Stimulated activated CD4-positive, alpha-beta T cell treated with anti-CD3 and anti-CD28 coated beads, TNF-alpha, amount 100 ng/mL, for 24 hours (primary cell): ENCODE measurements at places on chromosomes 4 and X.

DNA sequence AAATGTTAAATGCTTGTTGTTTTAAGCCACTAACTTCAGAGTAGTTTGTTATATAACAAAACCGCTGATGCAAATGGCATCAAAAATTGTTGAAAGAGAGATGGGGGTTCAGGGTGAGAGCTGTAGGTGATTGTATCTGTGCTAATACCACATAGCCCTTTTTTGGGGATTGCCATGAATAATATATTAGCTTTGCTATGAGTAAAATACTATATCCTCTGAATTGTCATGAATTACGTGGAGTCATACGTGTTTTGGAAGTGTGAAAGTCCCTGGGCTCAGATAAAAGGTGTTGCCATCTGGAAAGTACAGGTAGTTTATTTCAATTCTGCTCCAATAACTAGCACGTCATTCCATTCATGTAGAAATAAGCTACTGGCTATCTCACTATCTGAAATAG lies 30.6 kb downstream of the DYNLT3 start:
- no peak for DNase-seq

- no peak for DNase-seq
Measured at GRCh38 chrX:39580043-39580442, 517.7 kb downstream of the BCOR start.

GRCh38 chrX:15245896-15246295 lies 24.0 kb downstream of the ASB9 start:
- DNase-seq, result no peak

- DNase-seq, result no peak
Measured at GRCh38 chr4:89640620-89641366, 196.2 kb downstream of the SNCA start.

- no peak for DNase-seq
Measured at GRCh38 chrX:119512146-119512800, 44.0 kb downstream of the SLC25A5 start.

DNA sequence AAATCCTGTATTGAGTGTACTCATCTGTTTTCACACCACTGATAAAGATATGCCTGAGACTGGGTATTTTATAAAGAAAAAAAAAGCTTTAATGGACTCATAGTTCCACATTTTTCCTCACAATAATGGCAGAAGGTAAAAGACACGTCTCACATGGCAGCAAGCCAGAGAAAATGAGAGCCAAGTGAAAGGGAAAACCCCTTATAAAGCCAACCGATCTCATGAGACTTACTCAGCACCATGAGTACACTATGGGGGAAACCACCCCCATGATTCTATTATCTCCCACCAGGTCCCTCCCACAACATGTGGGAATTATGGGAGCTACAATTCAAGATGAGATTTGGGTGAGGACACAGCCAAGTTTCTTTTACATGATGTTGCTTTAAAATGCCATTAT lies 171.9 kb downstream of the GALNTL6 start:
- no peak for DNase-seq

GRCh38 chr4:145716661-145717200 lies 36.8 kb downstream of the C4orf51 start:
- DNase-seq, result no peak

DNA sequence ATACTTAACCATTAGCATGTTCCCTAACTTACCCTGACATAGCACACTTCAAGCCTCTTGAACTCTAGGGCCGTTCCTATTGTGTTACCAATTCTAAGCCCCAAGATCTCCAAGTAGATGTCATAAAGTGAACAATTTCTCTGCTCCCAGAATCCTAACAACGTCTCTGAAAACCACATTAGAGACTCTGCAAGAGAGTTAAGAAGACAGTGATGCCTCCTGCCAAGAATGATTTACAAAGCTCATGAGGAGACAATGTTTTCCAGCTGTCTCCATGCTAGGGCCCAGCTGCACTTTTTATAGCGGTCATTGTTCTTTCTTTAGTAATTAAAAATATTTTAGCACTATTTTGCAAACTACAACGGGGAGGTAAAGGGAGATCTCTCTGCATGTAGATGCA lies 358.4 kb downstream of the PPP3CA start:
- no peak for DNase-seq

DNA sequence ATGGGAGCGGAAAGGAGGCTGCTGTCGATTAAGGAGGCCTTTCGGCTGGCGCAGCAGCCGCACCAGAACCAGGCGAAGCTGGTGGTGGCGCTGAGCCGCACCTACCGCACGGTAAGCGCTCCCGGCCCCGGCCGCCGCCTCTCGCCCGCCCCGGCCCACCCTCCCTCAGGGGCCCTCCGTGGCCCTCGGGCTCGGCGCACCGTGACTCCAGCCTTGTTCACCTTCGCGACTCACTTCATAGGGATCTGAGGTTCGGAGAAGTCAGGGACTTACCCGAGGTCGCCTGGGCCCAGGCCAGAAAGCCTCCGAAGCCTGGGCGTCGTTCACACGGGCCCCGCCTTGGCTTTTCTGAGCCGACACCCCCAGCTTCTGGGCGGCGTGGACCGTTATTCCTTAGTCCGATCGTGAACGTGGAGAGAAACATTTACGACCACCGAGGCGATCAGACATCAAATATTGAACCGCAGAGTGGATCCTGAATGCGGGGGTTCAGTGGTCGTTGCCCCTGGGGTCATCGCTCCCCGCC lies 362 bp downstream of the NCAPG start:
- DNase-seq, result no peak

DNA sequence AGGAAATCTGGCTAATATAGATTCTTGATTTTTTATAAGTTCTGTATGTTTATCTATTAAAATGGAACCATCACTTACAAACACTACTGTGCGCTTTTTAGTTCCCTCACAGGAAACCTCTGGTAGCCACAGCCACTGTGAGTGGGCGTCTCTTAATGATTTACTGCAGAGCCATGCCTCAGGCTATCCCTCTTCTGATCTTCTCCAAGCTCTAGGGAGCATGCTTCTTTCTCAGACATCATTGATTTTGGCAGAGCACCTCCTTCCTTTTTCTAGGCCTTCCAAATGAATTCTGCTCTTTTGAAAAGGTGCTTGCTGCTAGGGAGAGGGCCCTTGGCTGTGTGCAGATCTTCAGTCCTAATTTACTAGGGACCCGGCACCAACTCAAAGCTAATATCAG lies 61.1 kb upstream of the STS start:
- DNase-seq, result no peak

DNA sequence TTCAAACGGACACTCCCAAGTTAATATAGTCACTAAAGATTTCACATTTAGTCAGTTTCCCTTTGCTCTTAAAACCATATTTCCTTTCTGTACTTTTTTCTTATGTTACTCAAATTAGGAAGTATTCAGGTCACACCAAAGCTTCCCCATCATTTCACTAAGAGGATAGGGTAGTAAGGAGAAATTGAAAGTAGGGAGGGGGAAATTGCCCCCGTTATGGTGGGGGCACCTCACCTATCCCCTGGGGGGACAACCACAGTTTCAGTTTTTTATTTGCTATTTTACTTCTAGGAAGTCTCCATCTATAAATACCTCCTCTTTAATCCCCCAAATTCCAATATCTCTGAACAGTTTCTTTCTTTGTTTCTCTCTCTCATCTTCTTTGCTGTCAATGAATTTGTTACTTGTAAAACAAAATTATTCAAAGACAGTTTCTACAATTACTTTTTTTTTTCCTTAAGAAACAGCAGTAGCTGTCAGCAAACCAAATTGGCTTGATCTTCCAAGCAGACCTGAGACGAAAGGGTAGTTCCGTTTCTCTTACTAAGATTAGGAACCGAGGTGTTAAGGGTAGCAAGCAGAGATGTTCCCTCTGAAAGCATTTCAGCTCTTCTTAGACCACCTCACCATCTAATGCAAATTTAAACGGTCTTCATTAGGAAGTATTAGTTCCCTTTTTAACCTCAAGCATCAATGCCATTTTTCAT lies 160.2 kb upstream of the KLF3 start:
- DNase-seq, result no peak

- DNase-seq, result no peak
Measured at GRCh38 chr4:152044331-152045036, 283.7 kb upstream of the GATB start.

DNA sequence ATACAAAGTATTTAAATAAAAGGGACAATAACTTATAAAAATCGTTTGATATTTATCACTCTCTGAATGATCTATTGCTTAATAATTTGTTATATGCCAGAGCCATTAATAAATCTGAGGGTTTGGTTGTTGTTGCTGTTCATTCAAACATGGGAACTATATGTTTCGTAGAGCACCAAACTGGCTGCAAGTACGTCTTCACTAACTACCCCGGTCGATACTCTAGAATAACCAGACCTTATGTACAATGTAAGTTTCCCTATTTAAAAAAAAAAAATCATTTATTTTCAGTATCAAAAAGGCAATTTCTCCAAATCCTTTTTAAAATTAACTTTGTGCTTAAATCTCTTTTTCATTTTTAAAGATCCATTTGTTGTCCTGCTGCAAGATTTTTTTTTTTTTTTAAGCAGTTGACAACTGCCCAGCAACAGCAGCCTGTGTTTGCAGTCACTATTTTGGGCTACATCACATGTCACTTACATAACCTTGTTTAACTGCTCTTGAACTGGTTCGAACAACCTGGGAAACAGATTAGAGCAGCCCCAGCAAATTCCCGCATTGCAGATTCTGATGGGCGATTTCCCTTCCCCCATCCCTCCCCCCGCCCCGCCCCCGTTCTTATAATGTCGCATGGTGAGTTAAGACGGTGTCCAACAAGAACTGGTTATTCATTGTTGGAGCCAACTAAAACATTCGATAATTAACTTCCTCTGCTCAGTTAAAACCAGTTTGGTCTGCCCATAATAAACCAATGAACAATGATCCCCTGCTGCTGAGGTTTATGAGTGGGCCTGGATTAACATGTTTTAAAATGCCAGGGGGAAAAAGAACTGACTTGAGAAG lies 238.9 kb downstream of the NR3C2 start:
- DNase-seq, result no peak

- DNase-seq, result no peak
Measured at GRCh38 chr4:164700471-164700870, 53.5 kb upstream of the SMIM31 start.

DNA sequence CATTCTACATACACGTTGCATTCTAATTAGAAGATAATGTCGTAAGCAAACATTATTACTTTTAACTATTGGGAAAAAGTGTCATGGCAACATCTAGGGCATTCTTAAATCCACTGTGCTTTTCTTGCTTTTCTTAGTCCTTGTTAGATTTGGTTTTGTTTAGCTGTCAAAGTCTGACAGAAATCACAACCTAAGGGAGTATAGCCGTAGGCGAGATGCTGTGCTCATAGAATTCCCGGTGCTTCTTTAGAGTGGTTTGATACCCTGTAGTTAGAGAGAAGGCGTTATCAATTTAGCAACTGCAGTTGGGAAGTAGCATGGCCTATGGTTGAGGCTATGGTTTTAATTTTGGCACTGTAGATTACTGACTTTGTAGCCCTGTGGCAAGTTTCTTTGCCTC lies 45.7 kb downstream of the WWC2 start:
- no peak for DNase-seq

- no peak for DNase-seq
Measured at GRCh38 chr4:16418814-16419213, 192.5 kb upstream of the TAPT1 start.

- no peak for DNase-seq
Measured at GRCh38 chr4:182918791-182919302, 1.7 kb upstream of the DCTD start.

GRCh38 chr4:43864616-43865146 lies 583.9 kb downstream of the KCTD8 start:
- DNase-seq, result no peak

DNA sequence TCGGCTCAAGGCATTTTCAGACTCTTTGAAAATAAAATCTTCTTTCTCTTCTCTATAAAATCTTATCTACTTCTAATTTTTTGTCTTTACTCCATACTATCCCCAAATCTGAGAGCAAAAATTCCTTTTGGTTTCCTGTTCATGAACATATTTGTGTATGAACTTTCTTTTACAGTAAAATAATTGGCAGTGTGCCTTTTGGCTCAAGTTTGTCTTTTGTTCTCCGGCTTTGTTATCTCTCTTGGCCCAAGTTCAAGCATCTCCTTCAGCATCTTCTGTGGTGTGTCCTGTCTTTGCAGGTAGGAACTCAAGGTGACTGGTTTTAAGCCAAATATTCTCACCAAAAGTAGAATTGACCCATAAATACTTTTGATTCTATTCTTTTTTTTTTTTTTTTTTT lies 276.6 kb upstream of the FAT1 start:
- no peak for DNase-seq

- no peak for DNase-seq
Measured at GRCh38 chr4:175469514-175469913, 342.6 kb downstream of the GPM6A start.

- DNase-seq, result no peak
Measured at GRCh38 chr4:146674829-146675570, 36.3 kb downstream of the POU4F2 start.

DNA sequence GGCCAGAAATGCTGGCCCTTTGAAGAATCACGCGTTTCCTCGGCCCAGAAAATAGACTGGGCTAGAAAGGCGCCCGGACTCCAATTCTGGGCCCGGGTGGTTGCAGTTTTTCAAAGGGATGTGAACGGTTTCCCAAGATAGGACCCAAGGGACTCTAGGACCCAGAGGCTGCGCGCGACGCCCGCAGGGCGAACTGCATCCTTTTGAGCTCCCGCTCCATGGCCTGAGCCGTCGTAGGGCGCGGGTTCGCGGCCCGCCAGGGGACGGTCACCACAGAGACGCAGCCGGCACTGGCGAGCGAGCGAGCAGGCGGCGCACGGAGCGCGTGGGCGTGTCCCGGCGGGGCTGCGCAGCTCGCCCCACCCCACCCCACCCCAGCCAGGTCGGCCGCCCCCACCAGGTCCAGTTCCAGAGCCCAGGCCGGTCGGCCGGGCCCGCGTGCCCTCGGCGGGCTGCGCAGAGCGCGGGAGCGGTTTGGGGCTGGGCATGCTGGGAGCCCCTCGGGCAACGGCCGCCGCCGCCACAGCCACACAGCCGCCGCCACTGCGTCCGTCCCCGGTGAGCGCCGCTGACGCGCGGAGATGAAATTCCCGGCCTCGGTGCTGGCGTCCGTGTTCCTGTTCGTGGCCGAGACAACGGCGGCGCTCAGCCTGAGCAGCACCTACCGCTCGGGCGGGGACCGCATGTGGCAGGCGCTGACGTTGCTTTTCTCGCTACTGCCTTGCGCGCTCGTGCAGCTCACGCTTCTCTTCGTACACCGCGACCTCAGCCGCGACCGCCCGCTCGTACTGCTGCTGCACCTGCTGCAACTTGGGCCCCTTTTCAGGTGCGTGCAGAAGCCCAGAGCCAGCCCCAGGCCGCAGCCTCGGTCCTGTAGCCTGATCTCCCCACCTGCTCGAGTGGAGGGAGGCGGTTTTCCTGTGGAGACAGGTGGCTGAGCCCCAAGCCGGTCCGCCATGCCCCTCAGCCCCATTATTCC lies at the start of gene XK:
Gene XK (plus strand): TSS at position 411 of the 979 bp plus-strand sequence. CDS start 171 bp downstream, at position 582.
- DNase-seq, result peak; percentile 42

DNA sequence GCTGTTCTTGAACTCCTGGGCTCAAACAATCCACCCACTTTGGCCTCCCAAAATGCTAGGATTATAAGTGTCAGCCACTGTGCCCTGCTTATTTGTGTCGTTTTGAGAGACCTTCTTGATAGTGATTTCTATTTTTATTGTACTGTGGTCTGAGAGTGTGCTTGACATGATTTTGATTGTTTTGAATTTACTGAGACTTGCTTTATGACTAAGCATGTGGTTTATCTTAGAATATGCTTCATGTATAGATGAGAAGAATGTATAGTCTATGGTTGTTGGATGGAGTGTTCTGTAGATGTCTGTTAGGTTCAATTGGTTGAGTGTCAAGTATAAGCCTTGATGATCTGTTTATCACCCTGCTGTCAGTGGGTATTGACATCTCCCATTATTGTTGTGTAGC lies 789.3 kb downstream of the IL1RAPL1 start:
- DNase-seq, result no peak
